ENCODE measurements at places on chromosomes 11 and 22. TPM values are rescaled to one million over a fixed set of nuclear protein-coding genes. Genes with fewer than 3 reads are reported as not detected.

Gene VWCE
- 0.90 TPM for total RNA-seq

Gene MCHR1
- total RNA-seq = 2.1 TPM

Gene ROM1
- 11.9 TPM for total RNA-seq

Gene SLC22A25
- not detected for total RNA-seq

DNA sequence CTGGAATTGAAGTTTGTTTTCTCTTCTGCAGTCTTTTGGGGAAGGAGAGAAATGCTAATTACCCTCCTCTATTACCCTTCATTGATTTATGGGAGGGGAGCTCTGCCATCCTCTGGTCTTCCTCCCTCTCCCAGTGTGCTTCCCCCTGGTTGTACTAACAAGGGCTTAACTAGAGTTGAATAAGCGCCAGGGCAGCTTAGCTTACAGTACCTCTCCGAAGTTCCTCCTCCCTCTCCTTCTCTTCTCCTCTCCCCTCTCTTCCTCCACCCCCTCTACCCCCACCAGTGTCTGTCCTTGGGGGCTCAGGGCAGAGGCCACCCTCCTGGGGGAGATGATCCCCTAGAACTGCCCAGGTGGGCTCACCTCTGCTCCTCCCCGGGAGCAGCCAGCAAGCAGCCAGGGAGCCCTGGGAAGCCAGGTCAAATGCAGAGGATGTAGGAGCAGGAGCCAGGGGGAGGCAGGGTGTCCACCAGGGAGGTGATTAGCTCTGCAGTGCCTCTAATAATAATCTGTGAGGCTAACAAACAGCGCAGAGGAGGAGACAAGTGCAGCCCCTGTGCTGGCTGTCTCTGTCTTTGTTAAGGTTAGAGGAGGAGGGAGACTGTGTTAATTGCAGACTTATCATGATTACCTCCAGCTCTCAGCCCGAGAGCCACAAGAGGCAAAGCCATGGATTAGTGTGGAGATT, 191.6 kb upstream of the CADM1 start:
- no peak for DNase-seq

GRCh38 chr22:45318558-45319323, 9.0 kb downstream of the FAM118A start:
- no peak for DNase-seq

DNA sequence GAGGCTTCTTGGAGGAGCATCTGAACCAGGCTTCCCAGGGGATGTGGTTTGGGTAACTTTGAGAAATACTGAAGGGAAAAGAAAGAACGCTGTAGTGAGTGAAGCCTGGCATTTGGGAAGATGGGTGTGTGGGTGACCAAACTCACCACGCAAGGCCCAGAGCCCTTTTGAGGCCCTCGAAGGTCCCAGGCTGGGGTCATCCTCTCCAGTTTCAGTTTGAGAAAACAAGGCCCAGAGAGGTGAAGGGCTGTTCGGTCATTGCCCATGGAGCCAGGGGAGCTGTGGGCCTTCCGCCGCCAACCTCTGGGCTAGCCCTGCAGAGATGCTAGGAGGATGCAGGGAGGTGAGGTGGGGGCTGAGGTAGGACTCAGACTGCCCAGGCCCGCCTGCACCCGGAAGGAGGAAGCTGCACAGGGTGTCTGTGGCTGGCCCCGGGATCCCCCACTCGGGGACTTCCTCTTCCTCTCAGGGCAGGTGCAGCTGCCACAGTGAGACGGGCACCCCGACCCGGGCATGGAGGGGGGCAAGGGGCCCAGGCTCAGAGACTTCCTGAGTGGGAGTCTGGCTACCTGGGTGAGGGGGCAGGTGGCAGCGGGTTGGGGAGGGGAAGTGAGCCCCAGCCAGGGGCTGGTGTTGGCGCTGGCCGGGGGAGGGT, at the start of gene CCDC88B:
Gene CCDC88B (plus strand): TSS at position 451 of the 655 bp plus-strand sequence. CDS start 63 bp downstream, at position 514.
- DNase-seq = no peak
